Bronchus fibroblast of lung (primary cell): ENCODE measurements at places on chromosomes 7 and 10. TPM values are rescaled to one million over a fixed set of nuclear protein-coding genes. Genes with fewer than 3 reads are reported as not detected.

Gene CRYGN
- total RNA-seq, result not detected in 2 replicates

Gene SLC39A12
- not detected in 2 replicates for total RNA-seq

Gene RAB19
- not detected in 2 replicates for total RNA-seq

Gene PRPS1L1
- not detected in 2 replicates for total RNA-seq

Gene CRTAC1
- total RNA-seq, result not detected in 2 replicates

Gene NPFFR1
- total RNA-seq, result not detected in 2 replicates

Gene ZFYVE27
- total RNA-seq, result 10.1 and 10.7 TPM in 2 replicates

Gene ACHE
- 0.34 TPM in 1 of 2 replicates, not detected in the other for total RNA-seq

Gene SORCS1
- total RNA-seq, result under 0.01 TPM in 1 of 2 replicates, not detected in the other

Gene TAS2R5
- total RNA-seq, result not detected in 2 replicates

Gene SAMD9L
- total RNA-seq, result 1.5 and 2.7 TPM in 2 replicates

Gene C10orf143
- 1.0 and 1.7 TPM in 2 replicates for total RNA-seq

Gene OR2A2
- total RNA-seq, result not detected in 2 replicates

Gene ZSWIM8
- 40.1 and 45.7 TPM in 2 replicates for total RNA-seq

Gene GALNT17
- under 0.01 TPM in 2 replicates for total RNA-seq

Gene FAM25C
- total RNA-seq, result not detected in 2 replicates

Gene MGMT
- 40.0 and 43.4 TPM in 2 replicates for total RNA-seq

Gene GPRIN2
- total RNA-seq, result not detected in 2 replicates

Gene GBX1
- total RNA-seq, result not detected in 2 replicates

Gene BTBD16
- total RNA-seq, result not detected in 2 replicates

Gene CHST15
- total RNA-seq, result 2.9 and 3.0 TPM in 2 replicates

Gene CCL24
- not detected in 2 replicates for total RNA-seq

Gene RAPGEF5
- 0.15 and 0.34 TPM in 2 replicates for total RNA-seq

Gene PDE1C
- total RNA-seq, result 2.9 and 3.0 TPM in 2 replicates

Gene CALHM3
- not detected in 2 replicates for total RNA-seq

Gene OR2A12
- total RNA-seq, result not detected in 2 replicates

Gene WEE2
- not detected in 2 replicates for total RNA-seq

Gene RBM20
- total RNA-seq, result under 0.01 TPM in 2 replicates

Gene CCL26
- total RNA-seq, result 1.7 and 1.9 TPM in 2 replicates

Gene RHOBTB1
- 15.6 and 22.2 TPM in 2 replicates for total RNA-seq

Gene SP8
- not detected in 2 replicates for total RNA-seq

Gene DRGX
- not detected in 2 replicates for total RNA-seq

Gene BLNK
- 0.15 and 0.50 TPM in 2 replicates for total RNA-seq

Gene SFTPA2
- total RNA-seq, result not detected in 2 replicates

Gene NEUROD6
- total RNA-seq, result not detected in 2 replicates

Gene TMEM196
- total RNA-seq, result under 0.01 TPM in 1 of 2 replicates, not detected in the other

Gene FAM170B
- not detected in 2 replicates for total RNA-seq

Gene SPDYE5
- total RNA-seq, result not detected in 2 replicates

Gene CLDN4
- 1.2 and 1.7 TPM in 2 replicates for total RNA-seq

Gene VENTX
- not detected in 2 replicates for total RNA-seq

Gene MRPL43
- 132 and 137 TPM in 2 replicates for total RNA-seq

Gene GPR15LG
- not detected in 2 replicates for total RNA-seq

Gene LIPJ
- not detected in 2 replicates for total RNA-seq

Gene TPST1
- 31.1 and 34.0 TPM in 2 replicates for total RNA-seq

Gene SBDS
- 55.9 and 59.2 TPM in 2 replicates for total RNA-seq

Gene NRP1
- 131 and 147 TPM in 2 replicates for total RNA-seq

Gene SLC25A40
- total RNA-seq, result 7.0 and 14.6 TPM in 2 replicates

Gene LIPK
- not detected in 2 replicates for total RNA-seq

Gene CALCR
- not detected in 2 replicates for total RNA-seq

Gene AGMO
- total RNA-seq, result not detected in 2 replicates

Gene PBLD
- 1.3 and 2.1 TPM in 2 replicates for total RNA-seq

Gene TUBB8
- not detected in 2 replicates for total RNA-seq
